ENCODE measurements at places on chromosomes 2 and 18. TPM values are rescaled to one million over a fixed set of nuclear protein-coding genes. Genes with fewer than 3 reads are reported as not detected.

GRCh38 chr2:218368621-218369153, 12.0 kb downstream of the CATIP start:
- H3K36me3 ChIP-seq = no peaks in the 10 kb centered on the region
- H3K4me1 ChIP-seq = no peaks in the 10 kb centered on the region
- H3K4me3 ChIP-seq = peak overlapping the region; percentile 65
- peak overlapping the region; percentile 99 for H3K27ac ChIP-seq
- no peaks in the 10 kb centered on the region for H3K27me3 ChIP-seq

DNA sequence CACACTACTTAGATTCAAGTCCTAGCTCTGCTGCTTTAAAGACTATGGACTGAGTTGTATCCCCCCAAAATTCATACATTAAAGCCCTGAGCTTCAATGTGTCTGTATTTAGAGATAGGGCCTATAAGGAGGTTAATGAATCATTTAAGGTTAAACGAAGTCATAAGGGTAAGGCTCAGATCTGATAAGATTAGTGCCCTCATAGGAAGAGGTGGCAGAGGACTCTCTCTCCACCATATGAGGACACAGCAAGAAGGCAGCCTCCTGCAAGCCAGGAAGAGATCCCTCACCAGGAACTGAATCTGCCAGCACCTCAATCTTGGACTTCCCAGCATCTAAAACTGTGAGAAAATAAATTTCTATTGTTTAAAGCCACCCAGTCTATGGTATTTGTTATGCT, 3.1 kb upstream of the CYTIP start:
- DNase-seq = no peak
- H3K36me3 ChIP-seq = no peaks in the 10 kb centered on the region
- H3K4me1 ChIP-seq = no peaks in the 10 kb centered on the region
- H3K27ac ChIP-seq = no peak overlapping the region
- no peaks in the 10 kb centered on the region for H3K27me3 ChIP-seq

DNA sequence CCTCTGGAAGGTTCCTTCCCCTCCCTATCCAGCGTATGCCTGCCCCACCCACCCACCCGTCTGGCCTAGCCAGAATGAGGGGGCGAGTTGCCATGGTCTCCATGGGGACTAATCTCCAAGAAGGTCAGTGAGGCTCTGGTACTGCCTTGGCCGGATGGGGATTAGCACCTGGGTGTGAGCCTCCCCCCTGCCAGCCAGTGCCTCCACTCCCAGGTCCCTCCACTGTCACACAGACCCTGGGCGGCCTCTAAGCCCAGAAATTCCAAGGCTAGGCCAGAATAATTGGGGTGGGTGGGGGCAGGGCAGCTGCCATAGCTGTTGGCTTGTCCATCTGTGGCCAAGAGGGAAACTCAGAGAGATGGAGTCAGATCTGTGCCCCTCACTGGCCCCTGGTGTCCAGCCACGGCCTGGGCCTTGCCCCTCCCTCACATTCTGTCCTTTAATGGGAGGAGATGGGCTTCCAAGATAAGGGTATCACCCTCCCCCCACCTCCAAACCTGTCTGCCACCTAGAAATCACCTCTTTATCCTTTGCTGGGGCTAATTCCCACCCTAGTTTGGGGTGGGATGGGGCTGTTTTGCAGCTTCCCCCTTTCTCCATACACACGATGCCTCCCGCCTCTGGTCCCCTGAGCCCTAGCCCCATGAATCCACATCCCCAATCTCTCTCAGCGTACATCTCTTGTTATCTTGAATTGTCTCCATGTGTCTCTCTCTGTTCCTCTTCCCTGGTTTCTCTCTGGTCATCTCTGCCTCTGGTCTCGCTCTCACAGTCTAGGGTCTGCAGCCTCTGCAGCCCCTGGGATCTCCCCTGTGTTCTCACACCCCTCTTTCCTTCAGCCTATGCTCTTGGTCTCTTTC, 6.0 kb upstream of the CRYBA2 start:
- H3K36me3 ChIP-seq = no peaks in the 10 kb centered on the region
- H3K4me1 ChIP-seq = peaks cover 12% of the 10 kb centered on the region
- peaks cover 39% of the 10 kb centered on the region for H3K27me3 ChIP-seq
- no peak overlapping the region for H3K4me3 ChIP-seq
- DNase-seq = no peak
- H3K27ac ChIP-seq = no peak overlapping the region

GRCh38 chr2:15043336-15044058, 411.0 kb downstream of the LRATD1 start:
- no peaks in the 10 kb centered on the region for H3K27me3 ChIP-seq
- no peaks in the 10 kb centered on the region for H3K4me1 ChIP-seq
- no peak overlapping the region for H3K27ac ChIP-seq
- no peaks in the 10 kb centered on the region for H3K36me3 ChIP-seq

MAP3K19 gene
- not detected for total RNA-seq
